ENCODE measurements at places on chromosomes 3 and 15.

- peak; percentile 68 for ATAC-seq
Measured at GRCh38 chr3:46705022-46705530, 3.9 kb downstream of the TMIE start.

DNA sequence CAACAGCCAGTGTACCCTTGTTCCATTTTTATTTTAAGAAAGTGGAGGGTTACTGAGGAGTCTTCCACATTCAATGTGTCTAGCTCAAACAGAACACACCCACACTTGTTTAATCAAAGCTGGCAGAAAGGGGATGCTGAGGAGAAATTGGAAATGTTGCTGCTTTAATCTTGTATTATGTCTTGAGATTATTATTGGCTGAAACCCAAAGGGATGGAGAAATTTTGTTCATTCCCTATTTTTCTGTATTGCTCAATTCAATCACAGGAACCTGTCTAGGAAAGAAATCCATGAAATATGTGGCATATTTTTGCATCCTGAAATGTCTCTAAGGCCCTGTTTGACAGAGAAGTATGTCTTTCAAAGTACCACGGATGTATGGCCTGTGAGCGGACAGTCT lies 238.0 kb downstream of the MYRIP start:
- ATAC-seq: no peak

GRCh38 chr15:40229956-40230355 lies 8.9 kb upstream of the PAK6 start:
- ATAC-seq: no peak

DNA sequence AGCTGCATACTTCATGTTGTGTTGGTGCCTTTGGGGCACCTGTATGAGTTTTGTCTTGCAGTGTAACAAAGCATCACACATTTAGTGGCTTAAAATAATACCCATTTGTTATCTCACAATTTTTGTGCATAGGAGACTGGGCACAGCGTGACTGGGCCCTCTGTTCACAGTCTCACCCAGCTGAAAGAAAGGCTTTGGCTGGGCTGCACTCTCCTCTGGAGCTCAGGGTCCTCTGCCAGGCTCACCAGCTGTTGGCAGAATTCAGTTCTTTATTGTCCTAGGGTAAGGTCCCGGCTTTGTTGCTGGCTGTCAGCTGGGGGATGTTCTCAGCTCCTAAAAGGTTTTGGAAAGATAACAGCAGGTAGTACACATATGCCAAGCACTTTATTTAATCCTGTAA lies 263.3 kb downstream of the CLSTN2 start:
- no peak for ATAC-seq

- ATAC-seq: no peak
Measured at GRCh38 chr3:148173851-148174250, 523.9 kb upstream of the AGTR1 start.

GRCh38 chr3:100486808-100487207 lies 5.6 kb upstream of the TMEM45A start:
- ATAC-seq: no peak

DNA sequence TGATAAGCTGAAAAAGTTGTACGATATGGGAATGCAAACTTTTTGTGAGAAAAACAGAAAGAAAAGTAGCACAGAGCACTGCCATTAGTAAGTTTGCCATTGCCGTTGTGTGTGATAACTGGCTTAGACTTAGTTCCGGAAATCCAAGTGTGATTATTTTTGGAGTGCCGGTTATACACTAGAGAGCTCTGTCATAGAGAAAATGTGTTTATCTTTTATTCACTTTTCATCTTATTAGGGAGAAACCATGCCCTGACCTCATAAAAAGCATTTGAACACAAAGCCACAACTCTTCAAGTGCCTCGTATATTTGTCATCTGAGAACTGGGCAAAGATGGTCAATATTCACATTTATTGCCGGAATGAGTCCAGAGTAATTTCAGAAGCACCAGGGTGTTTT lies 36.1 kb downstream of the CTDSPL start:
- ATAC-seq: no peak

Measured in stimulated activated memory B cell treated with anti-CD40 and anti-IgM and Interleukin-4, amounts not matched to agents 10 μg/mL and 1 μg/mL and 100 μg/mL, for 72 hours (primary cell).